Thyroid gland (tissue), 4 donors: ENCODE measurements at places on chromosomes 6 and 20. TPM values are rescaled to one million over a fixed set of nuclear protein-coding genes. Genes with fewer than 3 reads are reported as not detected.

Gene TRIM31
- total RNA-seq: not detected

Gene SLC35F1
- total RNA-seq: 0.54 TPM

Gene SYS1
- total RNA-seq: 52.7 TPM

Gene MACROD2
- total RNA-seq: 8.7 TPM

Gene C2
- total RNA-seq: 3.0 TPM

Gene TP53TG5
- not detected for total RNA-seq

Gene CD109
- 3.9 TPM for total RNA-seq

Gene CTAGE9
- total RNA-seq: 0.75 TPM

GRCh38 chr6:15243910-15244619, 1.8 kb upstream of the JARID2 start:
- no peak for DNase-seq

GRCh38 chr6:44697327-44697726, 309.8 kb downstream of the CDC5L start:
- DNase-seq: no peak

DNA sequence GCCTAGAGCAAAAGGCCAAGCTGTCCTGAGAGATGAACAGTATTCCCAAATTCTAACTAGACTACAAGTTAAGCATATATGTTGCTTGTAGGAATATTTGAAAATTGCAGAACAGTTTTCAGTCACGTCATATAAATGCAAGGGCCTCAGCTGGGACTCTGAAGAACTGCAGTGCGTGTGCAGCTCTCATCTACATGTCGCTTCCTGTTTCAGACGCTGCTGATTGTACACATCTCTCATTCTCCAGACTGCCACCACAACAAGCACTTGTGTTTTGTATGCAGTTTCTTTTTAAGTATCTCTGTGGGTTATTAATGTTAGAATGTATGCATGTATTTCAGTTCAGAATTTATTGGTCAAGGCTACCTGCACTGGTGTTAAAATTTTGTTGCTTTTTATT, 119.7 kb downstream of the MAP3K4 start:
- no peak for DNase-seq

GRCh38 chr6:123812621-123813020, 9.0 kb downstream of the NKAIN2 start:
- no peak for DNase-seq

GRCh38 chr20:64093013-64093503, 8.9 kb upstream of the LKAAEAR1 start:
- DNase-seq: no peak

- DNase-seq: no peak
Observed at GRCh38 chr20:31570021-31570463, 35.0 kb upstream of the ID1 start.

DNA sequence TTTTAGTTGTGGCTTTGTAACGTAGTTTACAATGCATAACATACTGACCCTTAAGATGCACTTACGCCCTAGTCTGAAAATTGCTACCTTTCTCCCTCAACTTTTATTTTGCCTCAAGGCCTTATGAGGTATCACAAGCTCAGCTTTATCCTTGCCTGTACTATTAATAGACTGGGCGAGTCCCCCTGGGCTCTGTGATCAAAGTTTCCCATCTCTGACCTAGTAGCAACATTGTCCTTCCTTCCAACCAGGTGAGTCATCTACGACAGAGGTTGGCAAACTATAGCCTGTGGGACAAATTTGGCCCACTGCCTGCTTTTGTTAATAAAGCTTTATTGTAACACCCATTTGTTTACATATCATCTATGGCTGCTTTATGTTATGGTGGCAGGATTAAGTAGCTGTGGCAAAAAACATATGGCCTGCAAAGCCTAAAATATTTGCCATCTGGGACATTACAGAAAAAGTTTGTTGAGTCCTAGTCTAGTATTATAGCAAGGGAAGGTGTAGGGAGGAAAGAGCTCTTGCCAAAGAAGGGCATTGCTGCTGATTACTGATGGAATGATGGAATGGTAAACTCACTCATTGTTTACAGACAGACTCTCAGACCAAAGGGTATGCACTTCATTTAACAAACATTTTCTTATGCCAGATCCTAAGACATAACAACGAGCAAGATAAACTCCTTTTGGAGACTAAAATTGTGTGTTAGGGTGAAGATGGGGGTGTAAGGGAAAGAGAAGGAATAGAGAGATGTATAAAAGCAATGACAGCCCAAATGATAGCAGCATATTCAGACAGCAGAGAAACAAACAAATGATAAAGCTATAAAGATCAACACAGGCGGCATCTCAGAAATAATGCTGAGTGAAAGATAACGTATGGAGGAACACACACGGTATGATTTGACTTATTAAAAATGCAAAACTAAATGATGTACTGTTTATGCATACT, 74.2 kb downstream of the SLC22A23 start:
- no peak for DNase-seq

GRCh38 chr20:52179331-52180179, 12.0 kb downstream of the ZFP64 start:
- no peak for DNase-seq

- DNase-seq: no peak
Observed at GRCh38 chr20:51596668-51597388, 54.3 kb upstream of the NFATC2 start.

DNA sequence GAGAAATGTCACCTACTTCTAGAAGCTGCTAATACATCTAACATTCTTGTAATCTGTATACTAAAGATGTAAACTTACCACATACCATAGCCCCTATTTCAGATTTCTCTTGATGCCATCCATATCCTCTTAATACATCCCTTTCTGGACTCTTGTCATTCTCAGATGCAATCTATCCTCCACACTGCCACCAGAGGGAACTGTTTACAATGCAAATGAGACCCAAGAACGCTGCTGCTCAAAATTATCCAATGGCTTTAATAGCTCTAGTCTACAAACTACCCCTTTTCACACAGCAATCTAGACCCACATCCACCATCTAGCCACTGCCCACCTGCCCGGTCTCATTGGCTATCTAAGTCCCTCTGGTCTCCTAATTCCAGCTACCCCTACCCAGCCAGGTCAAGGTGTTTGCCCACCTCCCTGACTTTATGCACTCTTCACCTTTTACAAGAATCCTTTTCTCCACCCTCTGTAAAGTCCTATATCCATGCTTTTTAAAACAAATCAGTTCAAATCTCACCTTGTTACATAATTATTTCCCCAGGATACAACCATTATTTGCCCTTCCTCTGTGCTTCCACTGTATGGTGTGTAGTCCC, 14.8 kb downstream of the FAXC start:
- DNase-seq: peak; percentile 21
